RKO (cell line): ENCODE measurements at places on chromosomes 2 and 18.

DNA sequence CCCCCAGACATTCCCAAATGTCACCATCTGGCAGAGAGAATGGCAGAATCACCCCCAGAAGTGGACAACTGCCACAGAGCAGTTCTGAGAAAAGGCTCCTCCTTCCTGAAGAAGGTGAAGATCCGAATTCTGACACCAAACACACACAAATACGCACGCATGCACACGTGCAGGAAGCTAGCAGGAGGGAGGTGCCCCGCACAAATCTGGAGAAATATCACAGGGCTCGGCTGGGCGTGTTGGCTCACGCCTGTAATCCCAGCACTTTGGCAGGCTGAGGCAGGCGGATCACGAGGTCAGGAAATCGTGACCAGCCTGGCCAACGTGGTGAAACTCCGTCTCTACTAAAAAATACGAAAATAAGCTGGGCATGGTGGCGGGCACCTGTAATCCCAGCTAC lies 38.5 kb upstream of the ATG16L1 start:
- DNase-seq: no peak

DNA sequence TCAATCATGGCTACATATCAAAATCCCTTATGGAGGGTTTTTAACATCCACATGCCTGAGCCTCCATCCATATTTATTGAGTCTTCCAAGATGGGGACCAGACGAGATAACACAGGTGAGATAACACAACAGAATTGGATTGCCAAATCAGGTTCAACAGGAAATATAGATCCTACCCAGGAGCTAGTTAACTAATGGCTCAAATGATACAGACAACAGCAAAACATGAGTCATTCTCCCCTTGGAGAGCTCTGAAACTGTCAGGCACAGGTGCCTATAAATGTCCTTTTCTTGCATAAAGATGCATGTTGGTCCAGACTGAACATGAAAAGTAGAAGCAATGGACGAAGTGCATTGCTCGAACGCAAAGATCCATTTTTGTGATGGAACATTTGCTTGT lies 202.2 kb downstream of the CDH20 start:
- no peak for DNase-seq

DNA sequence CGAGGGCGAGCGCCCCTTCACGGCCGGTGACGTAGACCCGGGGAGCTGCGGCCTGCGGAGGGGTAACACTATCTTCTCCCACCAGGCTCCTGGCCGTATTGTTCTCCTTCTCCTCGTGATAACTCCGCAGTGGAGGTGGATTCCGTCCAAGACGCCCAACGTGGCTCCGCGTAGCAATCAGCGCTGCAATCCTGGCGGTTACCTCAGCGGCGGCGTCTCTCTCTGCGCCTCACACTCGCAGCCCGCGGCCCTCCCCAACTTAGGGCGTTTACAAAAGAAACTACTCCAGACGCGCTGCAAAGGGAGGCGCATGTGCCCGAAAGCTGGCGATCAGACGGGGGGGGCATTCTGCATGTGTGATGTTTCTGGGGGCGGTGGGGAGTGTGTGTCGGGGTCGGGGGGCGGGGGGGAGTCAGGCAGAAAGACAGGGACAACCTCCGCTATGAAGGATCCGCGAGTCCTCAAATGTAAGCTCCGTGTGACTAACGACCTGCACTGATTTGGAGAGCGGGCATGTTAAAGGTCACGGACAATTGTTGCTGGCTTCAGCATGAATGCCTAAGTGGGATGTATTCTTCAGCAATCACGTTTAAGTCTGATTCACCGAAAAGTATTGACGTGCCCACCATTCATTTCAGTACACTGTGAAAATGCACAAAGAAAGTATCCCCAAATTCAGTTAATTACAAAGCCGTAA lies 1.3 kb upstream of the ZNF516 start:
- peak; percentile 74 for DNase-seq

- DNase-seq: no peak
Measured at GRCh38 chr2:150119819-150120218, 367.6 kb downstream of the RND3 start.

GRCh38 chr18:77550625-77551024 lies 301.0 kb downstream of the GALR1 start:
- DNase-seq: no peak

DNA sequence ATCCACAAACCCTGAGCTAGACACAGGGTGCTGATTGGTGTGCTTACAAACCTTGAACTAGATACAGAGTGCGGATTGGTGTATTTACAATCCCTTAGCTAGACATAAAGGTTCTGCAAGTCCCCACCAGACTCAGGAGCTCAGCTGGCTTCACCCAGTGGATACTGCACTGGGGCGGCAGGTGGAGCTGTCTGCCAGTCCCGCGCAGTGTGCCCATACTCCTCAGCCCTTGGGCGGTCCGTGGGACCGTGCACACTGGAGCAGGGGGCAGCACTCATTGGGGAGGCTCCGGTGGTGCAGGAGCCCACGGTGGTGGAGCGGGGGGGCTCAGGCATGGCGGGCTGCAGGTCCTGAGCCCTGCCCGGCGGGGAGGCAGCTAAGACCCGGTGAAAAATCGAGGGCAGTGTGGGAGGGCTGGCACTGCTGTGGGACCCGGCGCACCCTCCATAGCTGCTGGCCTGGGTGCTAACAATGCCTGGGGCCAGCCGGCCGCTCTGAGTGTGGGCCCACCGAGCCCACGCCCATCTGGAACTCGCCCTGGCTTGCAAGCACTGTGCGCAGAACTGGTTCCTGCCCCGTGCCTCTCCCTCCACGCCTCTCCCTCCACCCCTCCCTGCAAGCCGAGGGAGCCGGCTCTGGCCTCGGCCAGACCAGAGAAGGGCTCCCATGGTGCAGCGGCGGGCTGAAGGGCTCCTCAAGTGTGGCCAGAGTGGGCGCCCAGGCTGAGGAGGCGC lies 75.6 kb downstream of the MOB4 start:
- no peak for DNase-seq

GRCh38 chr2:156333951-156334495 lies 1.5 kb upstream of the NR4A2 start:
- DNase-seq: peak; percentile 57

GRCh38 chr18:32297579-32298170 lies 107.8 kb downstream of the MEP1B start:
- DNase-seq: no peak

GRCh38 chr2:152740743-152741328 lies 22.4 kb downstream of the ARL6IP6 start:
- peak; percentile 84 for DNase-seq

GRCh38 chr2:222844323-222844722 lies 16.5 kb upstream of the ACSL3 start:
- DNase-seq: peak; percentile 94

DNA sequence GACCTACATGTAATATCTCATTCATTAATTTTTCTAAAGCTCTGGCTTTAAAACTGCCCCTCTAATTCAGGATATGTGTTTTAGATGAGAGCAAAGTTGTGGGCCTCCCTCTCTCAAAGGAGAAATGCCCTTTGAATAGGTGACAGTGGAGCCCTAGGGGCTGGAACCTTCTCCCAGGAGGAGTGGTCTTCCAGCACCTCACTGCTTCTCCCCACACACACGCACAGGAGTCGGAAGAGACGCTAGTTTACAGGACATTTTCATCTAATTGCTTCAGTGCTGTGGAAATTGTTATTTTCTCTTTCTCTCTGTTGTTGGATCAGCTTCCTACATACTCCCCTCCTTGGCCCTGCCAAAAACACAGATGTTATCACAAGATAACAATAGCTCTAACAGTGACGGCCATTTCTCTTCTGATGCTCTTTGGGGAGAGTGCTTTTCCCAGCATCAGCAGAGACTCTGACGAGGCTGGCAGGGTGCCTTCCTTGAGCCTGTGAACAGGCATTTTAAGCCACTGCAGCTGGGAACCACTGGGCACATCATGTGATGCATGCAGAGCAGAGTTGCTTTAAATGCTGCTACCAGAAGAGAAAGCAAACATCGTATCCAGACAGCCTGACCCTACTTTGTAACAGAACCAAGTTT lies 209.4 kb upstream of the SP5 start:
- no peak for DNase-seq

- no peak for DNase-seq
Measured at GRCh38 chr2:10305254-10305635, 2.5 kb downstream of the HPCAL1 start.
